ENCODE measurements at places on chromosomes 7 and 10.

- DNase-seq: no peak
Measured at GRCh38 chr7:2710286-2710655, 22.3 kb downstream of the AMZ1 start.

DNA sequence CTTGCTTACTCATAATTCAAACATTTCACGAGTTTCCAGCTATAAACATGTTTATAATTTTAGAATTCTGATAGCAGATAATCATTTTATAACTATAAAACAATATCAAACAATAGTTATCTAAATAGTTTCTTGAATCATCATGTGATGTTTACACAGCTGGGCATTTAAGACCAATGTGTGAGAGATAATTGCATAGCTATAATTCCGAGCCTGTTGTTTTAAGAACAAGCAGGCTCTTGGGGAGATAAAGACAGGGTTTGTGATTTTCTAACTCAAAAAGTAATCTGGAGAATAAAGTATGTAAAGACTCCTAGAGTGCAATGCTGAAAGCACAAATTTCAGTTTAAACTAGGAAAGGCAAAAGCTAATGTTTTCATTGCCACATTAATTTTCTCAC, 331.2 kb downstream of the LRRTM3 start:
- no peak for DNase-seq

GRCh38 chr10:20970044-20970443, 72.9 kb upstream of the NEBL start:
- DNase-seq: no peak

DNA sequence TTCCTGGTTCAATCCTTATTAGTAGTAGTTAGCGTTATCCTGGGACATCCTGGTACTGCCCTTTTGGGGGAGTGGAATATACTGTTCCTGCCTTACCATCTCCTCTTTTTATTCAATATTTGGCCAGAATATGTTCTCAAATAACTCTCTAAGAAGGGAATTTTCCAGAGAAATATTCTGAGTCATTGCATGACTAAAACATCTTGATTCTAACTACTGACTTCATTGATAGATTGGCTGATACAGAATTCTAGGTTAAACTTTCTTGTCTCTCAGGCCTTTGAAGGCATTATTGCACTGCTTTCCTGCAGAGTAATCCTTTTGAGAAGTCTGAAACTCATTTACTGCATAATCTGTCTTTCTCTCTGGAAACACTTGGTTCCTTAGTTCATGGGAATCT, 275.5 kb upstream of the DGKB start:
- DNase-seq: no peak

DNA sequence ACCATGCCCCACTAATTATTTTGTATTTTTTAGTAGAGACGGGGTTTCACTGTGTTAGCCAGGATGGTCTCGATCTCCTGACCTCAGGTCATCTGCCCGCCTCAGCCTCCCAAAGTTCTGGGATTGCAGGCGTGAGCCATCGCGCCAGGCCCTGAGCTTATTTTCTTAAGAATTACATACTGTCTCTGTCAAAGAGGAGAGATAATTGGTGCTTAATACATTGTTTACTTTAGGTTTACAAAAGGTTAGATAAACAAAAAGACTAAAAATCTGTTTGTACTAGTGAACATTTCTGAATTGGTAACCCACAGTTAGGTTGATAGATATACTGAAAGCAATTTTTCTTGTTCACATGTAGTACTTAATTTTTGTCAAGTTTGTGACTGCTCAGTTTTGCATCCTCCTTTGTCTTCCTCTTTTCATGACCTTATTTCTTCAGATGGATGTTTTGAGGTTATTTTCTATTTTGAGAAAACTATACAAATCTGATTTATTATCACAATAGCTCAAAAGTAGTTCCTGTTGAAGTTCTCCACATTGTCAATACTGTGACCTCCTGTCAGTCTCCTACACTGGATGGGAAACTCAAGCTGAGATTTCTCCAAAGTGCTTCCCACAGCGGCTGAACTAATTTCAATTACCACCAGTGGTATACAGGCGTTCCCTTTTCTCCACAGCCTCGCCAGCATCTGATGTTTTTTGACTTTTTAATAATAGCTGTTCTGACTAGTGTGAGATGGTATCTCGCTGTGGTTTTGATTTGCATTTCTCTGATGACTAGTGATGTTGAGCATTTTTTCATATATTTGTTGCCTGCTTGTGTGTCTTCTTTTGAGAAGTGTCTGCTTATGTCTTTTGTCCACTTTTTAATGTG, 22.5 kb downstream of the HHEX start:
- no peak for DNase-seq

DNA sequence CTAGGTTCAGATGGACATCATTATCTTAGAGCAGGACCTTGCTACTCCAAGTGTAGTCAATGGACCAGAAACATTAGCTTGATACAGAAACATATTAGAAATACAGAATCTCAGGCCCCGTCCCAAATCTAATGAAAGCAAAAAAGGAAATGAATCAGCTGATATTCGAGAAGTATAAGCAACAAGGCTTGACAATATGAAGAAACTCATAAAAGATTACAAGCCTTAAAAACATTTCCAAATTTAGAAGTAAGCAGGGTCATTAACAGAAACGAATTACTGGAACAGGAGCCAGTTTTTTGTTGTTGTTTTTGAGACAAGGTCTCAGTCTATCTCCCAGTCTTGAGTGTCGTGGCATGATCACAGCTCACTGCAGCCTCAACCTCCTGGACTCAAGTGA, 40.5 kb upstream of the GSAP start:
- no peak for DNase-seq

DNA sequence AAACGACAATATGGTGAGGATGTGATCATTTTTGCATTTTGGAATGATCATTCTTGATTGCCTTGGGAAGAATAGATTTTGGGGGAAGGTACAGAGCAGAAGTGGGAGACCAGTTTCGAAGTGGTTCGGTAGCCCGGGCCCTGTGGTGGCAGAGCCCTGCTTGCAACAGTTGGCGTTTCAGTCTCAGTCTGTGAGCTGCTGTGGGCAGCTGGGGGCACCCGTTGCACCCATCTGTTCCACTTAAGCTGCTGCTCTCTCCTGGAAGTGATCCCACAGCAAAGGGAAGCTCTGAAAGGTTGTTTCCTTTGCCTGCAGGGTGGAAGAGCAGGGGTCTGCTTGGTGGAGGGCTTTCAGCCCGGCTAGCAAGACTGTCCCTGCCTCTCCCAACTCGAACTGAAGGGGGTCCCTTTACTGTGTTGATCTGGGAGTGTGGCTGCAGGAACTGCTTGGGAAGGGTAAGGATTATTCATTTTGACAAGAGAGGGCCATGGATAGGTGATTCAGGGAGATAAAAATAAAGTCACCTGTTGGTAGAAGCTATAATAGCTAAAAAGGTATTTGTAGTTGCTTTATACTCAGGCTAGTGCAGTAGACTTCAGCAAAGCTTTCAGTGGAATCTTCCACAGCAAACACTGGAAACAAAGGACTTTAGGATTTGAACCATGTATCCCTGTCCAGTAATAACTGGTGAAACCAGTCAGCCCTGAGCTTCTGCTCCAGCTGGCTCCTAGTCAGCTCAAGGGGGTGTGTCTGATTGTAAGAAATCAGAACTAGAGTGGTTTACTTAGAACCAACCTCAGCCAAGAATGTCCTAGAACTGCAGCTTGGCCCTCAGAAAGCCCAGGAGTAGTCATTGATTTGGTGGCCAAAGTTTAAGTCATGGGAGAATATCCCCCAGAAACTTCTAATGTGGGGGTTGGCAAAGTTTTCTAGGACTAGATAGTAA, 53.1 kb upstream of the PDCD4 start:
- DNase-seq: no peak

- no peak for DNase-seq
Measured at GRCh38 chr10:113436851-113437250, 116.0 kb upstream of the HABP2 start.

- DNase-seq: no peak
Measured at GRCh38 chr10:3648170-3648569, 136.8 kb downstream of the KLF6 start.

DNA sequence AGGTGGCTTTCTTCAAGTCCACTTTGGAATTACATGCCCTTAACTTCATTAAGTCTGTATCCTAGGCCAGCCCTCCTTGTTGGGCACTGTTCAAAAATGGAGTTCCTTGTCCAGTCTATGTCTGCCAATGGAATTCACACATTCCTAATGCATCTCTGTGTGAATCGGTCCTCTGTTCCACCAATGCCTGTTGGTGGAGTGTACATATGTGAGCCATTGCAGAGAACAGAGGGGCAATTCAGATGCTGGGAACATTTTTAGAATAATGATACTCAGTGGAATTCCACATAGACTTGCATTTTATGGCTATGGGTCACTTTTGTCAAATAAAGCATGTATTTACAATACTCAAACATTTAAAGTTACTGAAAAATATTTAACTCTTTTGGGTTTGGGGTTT, 108.3 kb downstream of the COL28A1 start:
- DNase-seq: no peak

- DNase-seq: no peak
Measured at GRCh38 chr10:49056356-49056755, 59.0 kb downstream of the VSTM4 start.

- no peak for DNase-seq
Measured at GRCh38 chr7:85030893-85031292, 156.0 kb downstream of the SEMA3D start.

GRCh38 chr7:10560497-10560896, 413.2 kb upstream of the PHF14 start:
- DNase-seq: no peak

DNA sequence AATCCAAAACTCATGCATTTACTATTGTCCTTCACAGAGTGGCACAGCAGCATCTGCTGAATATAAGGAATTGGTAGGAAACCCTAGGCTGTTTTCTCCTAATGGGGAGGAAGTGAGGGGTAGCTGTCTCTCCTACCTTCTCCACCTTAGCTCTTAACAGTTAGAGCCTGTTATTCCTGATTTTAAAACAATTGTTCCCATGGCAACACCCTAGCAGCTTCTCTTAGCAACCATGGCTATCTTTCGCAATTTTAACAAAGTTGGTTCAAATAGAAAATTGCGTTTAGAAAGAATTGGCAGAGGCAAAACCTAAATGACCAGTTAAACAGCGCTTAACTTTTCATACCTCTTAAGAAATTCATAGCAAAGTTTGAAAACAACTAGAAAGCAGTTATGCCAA, 603.4 kb upstream of the AUTS2 start:
- DNase-seq: no peak

- DNase-seq: no peak
Measured at GRCh38 chr7:66348959-66349358, 143.8 kb downstream of the TPST1 start.

GRCh38 chr10:103833731-103834365, 21.5 kb downstream of the SH3PXD2A start:
- DNase-seq: no peak

- no peak for DNase-seq
Measured at GRCh38 chr10:3104251-3104918, 37.0 kb downstream of the PFKP start.

DNA sequence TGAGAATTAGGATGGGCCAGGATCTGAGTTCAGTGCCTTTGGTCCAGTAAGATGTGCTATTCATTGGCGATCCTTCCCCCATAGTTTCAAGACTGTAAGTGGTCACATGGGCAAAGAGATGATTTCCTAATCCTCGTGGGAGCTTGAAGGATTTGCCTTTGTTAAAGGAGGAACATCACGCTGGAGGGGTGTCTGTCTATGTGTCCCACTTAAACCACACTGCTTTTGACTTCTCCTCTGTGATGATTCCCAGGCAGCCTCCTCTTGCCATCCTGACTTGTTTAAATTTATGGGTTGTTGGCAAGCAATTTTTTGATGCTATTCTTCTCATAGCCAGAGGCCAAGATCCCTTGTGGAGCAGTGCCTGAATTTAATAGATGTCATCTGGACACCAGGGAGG, 154.0 kb downstream of the TCF7L2 start:
- DNase-seq: no peak

- DNase-seq: peak; percentile 47
Measured at GRCh38 chr7:97499204-97499603, 232.7 kb upstream of the TAC1 start.

- DNase-seq: no peak
Measured at GRCh38 chr7:154332811-154333580, 280.8 kb downstream of the DPP6 start.

GRCh38 chr7:155274633-155275355, 22.9 kb upstream of the INSIG1 start:
- no peak for DNase-seq

DNA sequence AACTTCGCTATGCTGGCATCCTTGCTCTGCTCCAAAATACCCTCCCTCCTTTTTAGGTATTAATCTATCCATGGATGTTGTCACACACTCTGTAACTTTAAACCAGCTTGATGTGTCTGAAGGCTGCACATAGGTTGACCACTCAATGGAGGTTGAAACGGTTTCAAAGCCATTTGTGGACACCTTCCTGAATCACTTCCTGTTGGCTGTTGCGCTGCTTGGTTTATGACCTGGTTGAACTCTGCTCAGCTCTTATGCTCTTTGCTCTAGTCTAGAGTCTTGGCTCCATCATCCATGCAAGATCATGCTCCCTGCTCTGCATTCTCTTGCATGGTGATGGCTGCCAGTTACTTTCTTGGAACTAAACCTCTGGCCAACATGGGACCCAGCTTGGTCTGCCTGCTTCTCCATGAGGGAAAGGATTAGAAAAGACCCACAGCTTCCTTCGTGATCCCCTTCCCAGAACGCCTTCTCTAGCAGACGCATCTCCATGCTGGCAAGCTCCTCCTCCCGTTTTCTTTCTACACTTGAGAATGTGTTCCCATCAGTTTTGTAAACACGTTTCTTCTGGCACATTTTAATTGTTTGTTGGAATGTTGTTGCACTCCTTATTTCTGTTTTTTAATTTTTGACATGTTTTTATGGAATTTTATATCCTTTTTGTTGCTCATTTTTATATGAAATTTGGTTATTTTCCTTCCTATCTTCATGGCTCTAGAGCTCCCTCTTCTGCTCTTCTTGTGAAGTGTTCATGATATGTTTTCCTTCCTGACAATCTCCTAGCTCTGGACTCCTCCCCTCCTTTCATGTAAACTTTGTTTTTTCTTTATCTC, 149.8 kb downstream of the XPNPEP1 start:
- no peak for DNase-seq

DNA sequence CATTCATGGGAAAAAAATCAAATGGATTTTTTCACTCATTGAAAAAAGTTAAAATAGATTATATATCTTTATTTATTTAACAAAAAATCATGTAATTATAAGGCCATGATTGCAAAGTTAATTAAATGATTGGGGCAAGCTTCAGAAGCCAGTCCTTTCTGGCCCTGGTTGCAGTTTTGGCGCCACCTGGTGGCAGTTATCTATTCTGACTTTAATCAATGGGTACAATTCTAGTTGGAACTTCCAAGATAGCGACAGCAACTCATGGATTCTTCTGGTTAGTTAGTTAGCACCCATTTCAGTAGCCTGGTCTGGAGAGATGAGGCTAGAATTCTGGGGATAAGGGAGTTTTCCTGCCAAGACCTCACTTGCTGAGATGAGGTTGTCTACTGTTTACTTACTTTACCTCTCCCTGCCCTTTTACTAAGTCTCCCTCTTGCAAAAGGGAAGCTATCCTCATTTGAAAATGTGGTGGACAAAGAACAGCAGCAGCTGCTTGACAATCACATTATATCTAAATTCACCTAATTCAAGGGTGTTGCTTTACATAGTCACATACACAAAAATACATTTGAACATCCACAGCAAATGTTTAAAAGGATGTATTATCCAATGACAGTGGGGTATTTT, 42.3 kb downstream of the NOC3L start:
- peak; percentile 68 for DNase-seq

- peak; percentile 53 for DNase-seq
Measured at GRCh38 chr10:37856881-37857286, 526 bp downstream of the ZNF248 start.

Data from Peyer's patch (tissue), 4 donors.